Right lung (tissue), 10 donors: ENCODE measurements at places on chromosomes 7 and 10. TPM values are rescaled to one million over a fixed set of nuclear protein-coding genes. Genes with fewer than 3 reads are reported as not detected.

The SLC18A3 gene
- polyA plus RNA-seq: 0.05 TPM

The CADPS2 gene
- 53.5 TPM for polyA plus RNA-seq

The CPVL gene
- polyA plus RNA-seq: 13.0 TPM

The BTBD16 gene
- polyA plus RNA-seq: not detected

The ELAPOR2 gene
- 33.6 TPM for polyA plus RNA-seq

The FAM237B gene
- 0.23 TPM for polyA plus RNA-seq

The ZNF488 gene
- polyA plus RNA-seq: 2.3 TPM

The NAT16 gene
- not detected for polyA plus RNA-seq

The PRKAR1B gene
- 34.7 TPM for polyA plus RNA-seq

The CLCN1 gene
- not detected for polyA plus RNA-seq

GRCh38 chr10:45058580-45058979 lies 57.9 kb downstream of the ZNF22 start:
- DNase-seq: no peak

DNA sequence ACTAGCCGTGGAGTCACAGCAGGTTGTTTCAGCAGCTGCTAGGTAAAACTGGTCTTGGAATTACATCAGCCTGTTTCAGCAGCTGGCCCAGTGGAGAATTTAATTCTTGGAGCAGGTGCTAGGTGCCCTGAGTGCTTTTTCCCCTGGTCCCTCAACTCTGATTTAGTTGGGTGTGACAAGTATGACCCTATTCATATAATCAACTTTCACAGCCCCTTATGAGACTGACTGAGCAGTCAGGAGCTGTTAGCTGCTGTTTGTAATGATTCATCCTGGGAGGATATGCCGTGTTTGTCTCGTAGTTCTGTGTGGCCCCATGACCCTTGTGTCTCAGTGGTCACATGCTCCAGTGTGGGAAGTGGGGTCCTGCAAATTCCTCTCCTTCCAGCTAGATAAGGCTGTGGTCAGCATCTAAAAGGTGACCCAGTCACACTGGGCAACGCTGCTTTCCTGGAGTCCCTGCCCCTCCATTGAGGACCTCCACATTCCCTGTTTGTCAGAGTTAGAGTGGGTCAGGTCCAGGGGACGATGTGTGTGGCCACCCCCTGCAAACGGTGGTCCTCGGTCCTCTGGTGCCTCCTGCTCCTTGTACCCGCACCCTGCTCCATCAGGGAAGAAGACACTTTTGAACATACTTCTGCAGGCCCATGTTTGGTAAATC lies 28.3 kb downstream of the TBATA start:
- DNase-seq: no peak

GRCh38 chr7:21251151-21251800 lies 176.6 kb upstream of the SP4 start:
- DNase-seq: no peak

GRCh38 chr7:30567081-30567480 lies 27.6 kb upstream of the GARS1 start:
- no peak for DNase-seq

- no peak for DNase-seq
Measured at GRCh38 chr7:19560111-19560883, 148.5 kb downstream of the POLR1F start.

- no peak for DNase-seq
Measured at GRCh38 chr7:8015100-8015745, 46.6 kb downstream of the GLCCI1 start.

GRCh38 chr7:31873816-31874597 lies 187.0 kb downstream of the PPP1R17 start:
- no peak for DNase-seq

DNA sequence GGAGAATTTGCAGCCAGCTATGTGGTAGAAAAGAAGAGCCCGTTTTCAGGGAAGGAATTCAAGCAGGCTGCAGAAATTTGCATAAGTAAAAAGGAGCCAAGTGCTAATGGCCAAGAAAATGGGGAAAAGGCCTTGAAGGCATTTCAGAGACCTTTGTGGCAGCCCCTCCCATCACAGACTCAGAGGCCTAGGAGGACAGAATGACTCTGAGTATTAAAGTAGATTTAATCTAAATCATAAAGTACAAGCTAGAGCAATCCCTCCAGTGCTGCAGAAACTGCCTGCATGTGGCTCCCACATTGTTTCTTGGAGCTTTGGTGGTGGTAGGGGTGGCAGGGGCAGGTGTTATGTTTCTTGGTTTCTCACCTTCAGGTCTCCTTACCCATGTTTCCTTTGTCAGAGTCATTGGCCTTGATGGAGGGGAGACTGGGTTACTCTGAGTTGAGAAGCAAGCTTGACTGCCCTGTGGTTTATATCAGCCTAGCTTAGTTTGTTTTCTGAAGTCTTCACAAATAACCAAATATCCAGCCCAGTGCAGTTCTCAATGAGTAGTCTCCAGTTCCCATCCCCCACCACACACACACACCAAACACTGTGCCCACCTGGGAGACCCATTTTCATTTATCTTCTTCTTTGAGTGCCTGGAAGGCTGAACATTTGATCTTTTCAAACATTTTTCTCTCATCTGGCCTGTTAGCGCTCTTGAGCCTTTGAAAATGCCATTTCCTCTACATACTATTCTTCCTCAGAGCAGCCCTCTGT lies 34.5 kb downstream of the ITPRIP start:
- no peak for DNase-seq

GRCh38 chr7:27176524-27176845 lies 2.4 kb upstream of the HOXA10 start:
- DNase-seq: no peak

DNA sequence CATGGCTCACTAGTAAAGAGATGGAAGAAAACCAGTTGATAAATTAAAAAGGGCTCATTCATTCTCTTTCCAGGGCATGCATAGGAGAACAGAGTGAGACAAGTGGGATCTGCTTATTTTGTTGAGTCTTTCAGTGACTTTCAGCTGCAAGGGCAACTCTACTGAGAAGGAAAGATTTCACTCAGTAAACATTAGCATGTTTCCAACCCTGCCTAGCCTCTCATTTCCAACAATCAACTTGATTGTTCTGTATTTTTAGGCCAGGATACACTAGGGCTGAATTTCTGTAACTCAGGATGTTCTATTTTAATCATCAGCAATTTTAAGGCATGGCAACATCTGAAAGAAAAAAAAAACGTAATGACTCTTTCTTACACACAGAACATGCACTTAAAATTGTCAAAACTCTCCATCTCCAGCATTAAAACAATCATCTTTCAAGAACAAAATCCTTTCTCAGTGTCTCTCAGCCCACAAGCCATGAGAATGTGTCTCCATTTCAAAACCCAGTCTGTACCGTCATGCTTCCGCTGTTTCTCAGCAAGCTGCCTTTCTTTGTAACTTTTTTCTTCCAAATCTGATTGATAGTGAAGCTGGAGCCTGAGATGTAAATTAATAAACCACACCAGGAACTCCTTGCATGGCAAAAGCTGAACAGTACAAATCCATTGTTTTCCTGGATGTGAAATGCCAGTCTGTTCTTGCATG lies 147.2 kb upstream of the KLF14 start:
- DNase-seq: no peak

GRCh38 chr10:18497806-18498369 lies 153.5 kb downstream of the NSUN6 start:
- DNase-seq: peak; percentile 38

DNA sequence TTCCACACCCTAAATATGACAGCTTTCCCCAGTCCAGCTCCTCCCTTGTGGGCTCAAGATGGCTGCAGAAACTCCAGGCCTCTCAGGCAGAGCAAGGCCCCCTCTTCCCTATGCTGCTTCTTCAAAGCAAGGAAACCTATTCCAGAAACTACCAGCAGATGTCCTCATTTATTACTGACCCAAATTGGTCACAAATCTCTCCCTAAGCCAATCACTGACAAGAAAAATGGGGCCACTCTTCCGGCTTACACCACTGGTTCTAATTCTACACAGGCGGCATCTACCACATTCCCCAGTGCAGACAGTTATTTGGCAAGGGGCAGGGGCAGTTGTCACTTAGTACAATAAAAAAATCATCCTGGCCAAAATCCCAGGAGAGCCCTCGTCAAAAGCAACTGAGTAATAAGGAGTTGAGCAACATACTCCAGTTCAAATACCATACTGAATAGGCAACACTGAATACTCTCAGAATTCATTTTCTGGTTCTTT lies 150.4 kb downstream of the SFMBT2 start:
- peak; percentile 90 for DNase-seq

DNA sequence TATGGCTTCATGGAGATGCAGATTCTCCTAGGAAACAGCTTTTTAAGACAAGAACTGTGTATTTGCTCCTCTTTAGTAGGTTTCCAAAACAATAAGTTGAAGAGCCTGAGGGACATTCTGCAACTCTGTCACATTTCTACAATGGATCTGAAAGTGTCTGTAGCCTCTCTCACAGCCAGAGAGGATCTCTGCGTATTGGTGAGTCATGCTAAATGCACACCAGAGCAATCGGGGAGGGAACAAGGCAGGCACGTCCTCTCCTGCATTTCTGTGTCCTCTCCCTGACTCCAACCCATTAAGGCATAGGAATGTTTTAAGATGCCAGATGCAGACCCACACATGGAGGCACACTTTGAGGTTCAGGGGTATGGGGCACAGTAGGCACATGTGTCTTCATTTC lies 1126.4 kb upstream of the GHITM start:
- no peak for DNase-seq

DNA sequence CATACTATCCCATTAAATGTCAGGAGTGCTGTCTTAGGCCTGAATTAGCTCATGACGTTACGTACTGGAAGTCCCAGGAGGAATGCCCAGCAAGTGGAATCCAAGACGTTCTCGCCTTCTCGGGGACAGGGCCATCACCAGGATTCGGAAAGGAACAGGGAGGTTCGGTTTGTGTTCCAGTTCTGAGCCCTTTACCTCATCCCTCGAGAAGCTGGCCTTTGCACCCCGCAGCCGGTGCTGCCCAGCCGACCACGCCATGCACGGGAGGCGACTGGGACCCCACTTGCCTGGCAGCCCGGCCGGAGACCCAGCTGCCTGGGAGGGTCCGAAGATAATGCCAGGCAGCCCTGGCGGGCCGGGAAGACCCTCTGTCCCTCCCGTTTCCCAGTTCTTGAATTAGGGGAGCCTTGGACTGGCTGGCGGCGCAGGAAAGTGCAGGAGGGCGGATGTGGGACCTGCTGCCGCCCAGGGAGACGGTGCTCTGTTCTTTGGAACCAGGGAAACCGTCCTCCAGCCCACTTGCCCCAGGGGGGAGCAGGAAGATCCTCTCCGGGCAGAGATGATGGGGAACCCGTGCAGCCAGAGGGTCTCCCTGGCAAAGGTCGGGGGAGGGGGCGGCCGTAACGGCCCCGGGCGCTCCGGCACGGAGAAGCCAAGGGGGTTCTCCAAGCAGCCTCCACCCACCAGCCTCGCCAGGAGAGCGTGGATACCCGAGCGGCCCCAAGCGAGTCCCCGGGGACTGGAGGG lies 671 bp upstream of the CHST3 start:
- DNase-seq: no peak

GRCh38 chr10:61623161-61623560 lies 39.6 kb upstream of the CABCOCO1 start:
- DNase-seq: no peak

- DNase-seq: no peak
Measured at GRCh38 chr7:157010588-157011332, at the start of gene MNX1. Gene MNX1 (minus strand): TSS chr7:157010663. CDS start chr7:157010350, 313 bp downstream.

GRCh38 chr7:130875265-130875741 lies 141.3 kb upstream of the KLF14 start:
- DNase-seq: no peak

DNA sequence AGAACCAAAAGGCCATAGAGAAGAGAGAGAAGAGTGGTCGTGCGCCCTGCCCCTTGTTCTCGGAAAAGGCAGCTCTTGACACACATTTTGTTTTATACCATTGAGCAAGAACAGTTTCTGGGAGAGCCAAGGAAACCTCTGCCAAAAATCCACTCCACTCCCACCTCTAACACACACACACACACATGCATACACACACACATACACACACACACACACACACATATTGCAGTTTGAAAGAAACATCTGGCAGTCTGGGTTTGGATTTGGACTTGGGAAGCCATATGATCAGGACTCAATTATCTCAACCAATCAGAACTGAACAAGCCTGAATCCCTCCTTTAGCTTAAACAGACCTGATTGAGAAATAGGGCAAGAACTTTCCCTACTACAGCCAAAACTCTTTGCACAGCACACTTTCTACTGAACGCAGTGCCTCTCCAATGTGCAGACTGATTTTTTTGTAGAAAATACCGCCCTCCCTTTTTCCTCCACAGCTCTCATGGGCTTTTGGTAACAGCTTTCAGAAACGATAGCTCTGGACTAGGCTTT lies 484.0 kb upstream of the ZWINT start:
- peak; percentile 42 for DNase-seq

DNA sequence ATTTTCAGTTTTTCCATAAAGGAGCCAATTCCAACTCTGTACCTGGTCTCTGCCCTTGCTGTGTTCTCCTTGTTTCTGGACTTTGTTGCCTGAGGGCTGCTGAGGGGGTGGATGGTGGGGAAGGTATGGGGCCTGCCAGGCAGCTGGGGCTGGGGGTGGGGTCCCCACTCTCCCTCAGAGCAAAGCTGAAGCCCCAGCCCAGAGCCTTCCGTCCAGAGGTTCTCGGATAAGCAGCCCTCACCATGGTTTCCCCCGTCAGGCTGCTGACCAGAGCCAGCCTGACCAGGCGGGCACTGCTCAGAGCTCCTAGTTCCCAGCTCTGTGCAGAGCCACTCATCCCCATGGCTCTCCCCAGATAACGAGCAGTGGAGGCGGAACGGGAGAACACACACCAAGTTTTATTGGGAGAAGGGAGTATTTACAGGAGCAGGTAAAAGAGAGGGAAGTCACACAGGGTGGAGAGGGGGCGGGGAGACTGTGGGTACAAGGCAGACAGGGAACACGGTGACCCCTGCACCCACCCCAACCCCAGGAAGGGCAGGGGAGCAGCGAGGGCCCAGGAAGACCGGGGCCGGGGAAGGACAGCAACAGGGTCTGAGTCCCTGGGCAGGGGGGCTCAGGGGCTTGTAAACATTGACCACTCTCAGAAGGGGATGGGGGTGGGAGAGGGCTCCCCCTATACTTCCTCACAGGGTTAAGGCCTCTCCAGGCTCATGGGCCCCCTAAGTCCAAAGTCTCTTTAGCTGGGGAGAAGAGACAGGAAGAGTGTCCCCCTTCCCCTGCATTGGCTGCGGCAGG lies 5.8 kb downstream of the GNB2 start:
- no peak for DNase-seq

DNA sequence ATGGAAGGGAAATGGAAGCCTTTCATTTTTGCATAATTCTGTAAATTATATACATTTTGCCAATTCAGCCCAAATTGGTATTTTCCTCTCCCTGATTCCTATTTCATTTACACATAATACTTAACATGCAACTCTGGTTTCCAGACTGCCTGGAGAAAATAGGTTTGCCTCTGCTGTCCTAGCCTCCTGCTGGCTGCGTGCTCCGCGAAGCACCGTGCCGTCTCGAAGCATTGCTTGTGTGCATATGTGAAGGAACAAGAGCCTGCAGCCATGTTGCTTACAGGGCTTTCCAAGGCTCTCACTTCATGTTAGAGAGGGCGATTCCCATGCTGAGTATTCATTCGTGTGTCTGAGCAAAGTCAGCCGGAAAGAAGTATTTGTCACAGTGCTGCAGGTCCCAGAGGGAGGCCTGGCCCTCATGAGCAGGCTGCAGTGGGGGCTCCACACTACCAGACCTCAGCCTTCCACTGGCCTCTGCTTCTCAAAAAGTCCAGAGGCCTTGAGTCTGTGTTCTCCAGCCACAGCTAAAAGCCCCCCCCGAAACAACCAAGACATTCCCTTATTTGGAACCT lies 66.5 kb downstream of the CLRN3 start:
- no peak for DNase-seq
